ENCODE measurements at places on chromosomes 16 and 17.

DNA sequence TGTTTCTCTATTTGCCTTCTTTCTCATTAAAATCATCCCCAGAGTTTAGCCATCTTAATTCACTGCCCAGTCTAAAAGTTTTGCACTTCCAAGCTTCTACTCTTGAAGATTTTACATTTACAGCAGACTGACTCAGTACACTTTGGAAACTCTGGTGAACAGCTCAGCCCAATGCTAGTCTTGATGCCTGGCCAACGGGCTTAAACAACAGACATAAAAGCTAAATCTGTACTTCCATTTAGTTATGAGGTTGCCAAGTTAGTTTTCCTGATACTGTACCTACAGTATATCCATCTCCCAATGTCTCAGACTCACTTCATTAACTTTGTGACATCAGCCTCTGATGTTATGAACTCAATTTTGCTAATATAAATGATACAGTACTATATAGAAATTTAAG lies 891.8 kb upstream of the SOX9 start:
- DNase-seq: no peak

DNA sequence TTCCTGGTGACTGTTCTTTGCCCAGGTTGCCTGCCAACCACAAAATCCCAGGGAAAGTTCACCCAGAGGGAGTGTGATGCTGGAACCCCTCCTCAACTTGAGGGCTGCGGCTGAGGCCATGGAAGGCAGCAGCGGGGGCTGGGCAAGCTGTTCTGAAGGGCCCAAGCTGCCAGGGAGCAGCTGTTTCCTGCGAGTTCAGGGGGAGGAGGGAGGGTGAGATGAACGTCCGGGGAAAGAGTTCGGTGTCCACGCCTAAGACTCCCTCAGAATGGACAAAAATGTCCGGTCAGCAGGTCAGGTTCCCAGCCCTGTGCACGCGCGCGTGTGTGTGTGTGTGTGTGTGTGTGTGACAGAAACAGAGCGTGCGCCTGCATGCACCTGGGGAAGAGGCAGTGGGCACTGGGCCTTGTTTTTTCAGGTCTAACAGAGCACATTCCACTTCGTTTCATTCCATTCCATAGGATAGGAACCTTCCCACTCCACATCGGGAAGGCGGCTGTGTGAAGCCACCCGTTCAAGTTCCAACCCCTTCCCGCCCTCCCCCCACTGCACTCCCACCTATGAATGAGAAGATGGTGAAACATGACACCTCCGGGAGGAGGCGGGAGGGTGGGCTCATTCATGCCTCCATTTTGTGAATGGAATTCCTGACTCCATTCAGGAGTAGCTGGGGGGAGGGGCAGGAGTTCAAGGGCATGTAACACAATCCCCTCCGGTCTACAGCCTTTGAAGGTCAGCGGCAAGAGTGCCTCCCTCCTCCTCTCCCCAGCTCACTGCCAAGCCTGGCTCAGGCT lies 15.7 kb downstream of the ETV4 start:
- no peak for DNase-seq

GRCh38 chr17:77228241-77228752 lies 87.5 kb downstream of the SEC14L1 start:
- DNase-seq: no peak

DNA sequence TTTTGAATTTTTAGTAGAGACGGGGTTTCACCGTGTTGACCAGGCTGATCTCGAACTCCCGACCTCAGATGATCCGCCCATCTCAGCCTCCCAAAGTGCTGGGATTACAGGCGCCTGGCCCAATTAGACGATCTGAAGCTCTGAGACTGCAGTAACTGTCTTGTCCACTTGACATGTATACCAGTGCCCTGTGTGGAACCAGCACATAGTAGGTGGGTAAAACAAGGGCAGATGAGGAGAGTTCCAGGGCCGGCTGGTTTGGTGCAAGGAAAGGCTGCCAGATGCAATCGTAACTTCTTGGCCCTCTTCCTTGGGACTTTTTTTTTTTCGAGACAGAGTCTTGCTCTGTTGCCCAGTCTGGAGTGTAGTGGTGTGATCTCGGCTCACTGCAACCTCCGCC lies 3.1 kb downstream of the C17orf113 start:
- no peak for DNase-seq

GRCh38 chr17:28365487-28365886 lies 488 bp upstream of the SEBOX start:
- no peak for DNase-seq

GRCh38 chr17:1930337-1930645 lies 94.8 kb downstream of the RTN4RL1 start:
- DNase-seq: no peak

GRCh38 chr16:69410219-69410990 lies 14.0 kb upstream of the CYB5B start:
- no peak for DNase-seq

DNA sequence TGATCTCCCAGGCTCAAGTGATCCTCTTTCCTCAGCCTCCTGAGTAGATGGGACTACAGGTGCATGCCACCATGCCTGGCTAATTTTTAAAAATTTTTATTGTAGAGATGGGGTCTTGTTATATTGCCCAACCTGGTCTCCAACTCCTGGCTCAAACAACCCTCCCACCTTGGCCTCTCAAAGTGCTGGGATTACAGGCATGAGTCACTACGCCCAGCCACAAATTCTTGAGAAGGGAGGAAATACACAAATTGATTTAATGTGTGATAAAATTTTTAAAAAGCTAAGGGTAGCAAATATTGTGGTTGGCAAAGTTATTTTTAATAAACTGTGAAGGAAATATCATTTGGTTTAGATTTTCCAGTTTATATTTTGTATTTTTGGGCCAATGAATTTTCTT lies 9.6 kb downstream of the ITGAD start:
- DNase-seq: no peak

GRCh38 chr16:73412416-73412815 lies 364.5 kb upstream of the ZFHX3 start:
- DNase-seq: no peak
